ENCODE measurements at places on chromosomes 2 and 18.

DNA sequence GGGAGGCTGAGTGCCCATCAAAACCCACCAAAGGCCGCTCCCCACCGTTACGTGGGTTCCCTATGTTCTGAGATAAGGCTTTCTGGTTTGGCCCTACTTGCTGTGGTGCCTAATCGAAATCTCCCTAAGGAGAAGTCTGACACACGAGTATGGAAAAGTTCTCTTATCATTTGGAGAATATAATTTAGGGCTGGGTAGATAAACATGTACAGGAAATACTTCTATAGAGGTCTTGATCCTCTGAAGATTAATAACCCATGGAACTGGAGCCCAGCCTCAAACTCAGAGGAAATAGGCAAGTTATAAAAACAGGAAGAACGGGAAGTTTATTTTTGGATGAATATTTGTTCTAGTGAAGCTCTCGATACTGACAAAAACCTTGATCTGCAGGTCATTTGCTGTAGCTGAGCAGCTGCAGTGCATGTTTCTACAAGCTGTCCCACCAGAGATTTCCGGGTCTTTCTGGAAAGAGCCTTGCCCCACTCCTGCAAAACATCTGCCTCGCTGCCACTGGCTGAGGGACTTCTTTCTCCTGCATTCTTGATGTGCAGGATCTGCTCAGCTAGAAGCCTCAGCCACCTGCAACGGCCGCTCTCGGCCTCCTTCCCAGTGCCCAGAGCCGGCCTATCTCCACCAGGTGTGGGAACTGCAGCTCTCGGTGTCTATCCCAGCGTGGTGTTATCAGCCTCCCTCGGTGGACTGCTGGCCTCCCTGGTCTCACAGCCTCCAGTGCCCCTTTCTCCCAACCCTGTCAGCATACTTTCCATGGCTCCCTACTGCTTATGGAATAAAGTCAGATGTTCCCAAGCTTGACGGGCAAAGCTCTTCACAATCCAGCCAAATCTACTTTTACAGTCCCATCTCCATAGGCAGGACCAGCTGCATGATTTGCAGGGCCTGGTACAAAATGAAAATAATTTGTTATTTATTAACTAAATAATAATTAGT, 48.6 kb downstream of the SPRED2 start:
- DNase-seq: peak; percentile 55

DNA sequence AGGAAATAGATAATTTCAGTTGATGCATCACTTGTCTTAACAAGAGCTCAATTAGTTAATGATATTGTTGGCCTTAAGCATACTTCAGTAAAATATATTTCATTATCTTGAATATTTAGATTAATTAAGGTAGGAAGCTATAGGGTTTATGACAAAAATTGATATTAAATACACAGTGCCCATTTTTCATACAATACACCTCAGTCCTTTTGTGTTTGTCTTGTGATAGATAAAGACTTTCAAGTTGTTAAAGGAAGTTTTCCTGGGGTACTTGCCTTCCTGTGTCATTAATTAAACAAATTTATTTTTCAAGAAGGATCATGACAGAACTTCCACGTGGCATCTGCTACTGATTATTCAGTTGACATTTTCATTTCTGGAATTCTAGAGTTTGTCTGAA, 420.5 kb downstream of the MTX2 start:
- DNase-seq: no peak

DNA sequence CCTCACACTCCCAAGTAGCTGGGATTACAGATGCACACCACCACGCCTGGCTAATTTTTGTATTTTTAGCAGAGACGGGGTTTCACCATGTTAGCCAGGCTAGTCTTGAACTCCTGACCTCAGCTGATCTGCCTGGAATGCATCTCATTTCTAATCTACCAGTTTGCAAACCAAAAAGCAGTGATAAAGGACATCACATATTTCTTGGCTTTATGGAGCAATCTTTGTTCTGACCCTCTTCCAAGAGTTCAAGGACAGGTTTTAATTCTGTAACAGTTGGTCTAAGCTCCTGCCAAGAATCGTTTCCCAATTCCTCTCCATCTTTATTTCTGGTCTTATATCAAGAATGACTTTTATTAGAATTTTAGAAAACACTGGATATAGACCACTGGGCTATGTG, 67.7 kb downstream of the SLC40A1 start:
- DNase-seq: no peak

DNA sequence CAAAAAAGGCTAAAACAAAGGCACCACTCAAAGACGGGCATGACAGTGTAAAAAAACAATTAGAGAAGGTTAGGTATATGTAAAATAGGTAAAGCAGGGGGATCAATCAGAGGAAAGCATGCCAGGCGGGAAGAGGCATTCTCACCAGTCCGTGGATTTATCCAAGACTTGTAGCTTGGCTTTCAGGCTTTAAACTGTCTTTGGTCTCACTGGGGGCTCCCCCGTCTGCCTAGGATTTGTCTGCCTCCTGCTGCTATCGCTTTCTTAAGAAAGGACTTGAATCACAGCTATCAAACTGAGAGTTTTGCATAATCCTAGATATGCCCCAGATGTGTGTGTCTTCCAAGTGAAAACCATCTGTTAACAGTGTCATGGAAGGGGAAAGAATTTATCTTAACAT, 11.1 kb upstream of the GORASP2 start:
- DNase-seq: no peak

GRCh38 chr2:68974946-68975665, 670 bp downstream of the GKN1 start:
- no peak for DNase-seq

DNA sequence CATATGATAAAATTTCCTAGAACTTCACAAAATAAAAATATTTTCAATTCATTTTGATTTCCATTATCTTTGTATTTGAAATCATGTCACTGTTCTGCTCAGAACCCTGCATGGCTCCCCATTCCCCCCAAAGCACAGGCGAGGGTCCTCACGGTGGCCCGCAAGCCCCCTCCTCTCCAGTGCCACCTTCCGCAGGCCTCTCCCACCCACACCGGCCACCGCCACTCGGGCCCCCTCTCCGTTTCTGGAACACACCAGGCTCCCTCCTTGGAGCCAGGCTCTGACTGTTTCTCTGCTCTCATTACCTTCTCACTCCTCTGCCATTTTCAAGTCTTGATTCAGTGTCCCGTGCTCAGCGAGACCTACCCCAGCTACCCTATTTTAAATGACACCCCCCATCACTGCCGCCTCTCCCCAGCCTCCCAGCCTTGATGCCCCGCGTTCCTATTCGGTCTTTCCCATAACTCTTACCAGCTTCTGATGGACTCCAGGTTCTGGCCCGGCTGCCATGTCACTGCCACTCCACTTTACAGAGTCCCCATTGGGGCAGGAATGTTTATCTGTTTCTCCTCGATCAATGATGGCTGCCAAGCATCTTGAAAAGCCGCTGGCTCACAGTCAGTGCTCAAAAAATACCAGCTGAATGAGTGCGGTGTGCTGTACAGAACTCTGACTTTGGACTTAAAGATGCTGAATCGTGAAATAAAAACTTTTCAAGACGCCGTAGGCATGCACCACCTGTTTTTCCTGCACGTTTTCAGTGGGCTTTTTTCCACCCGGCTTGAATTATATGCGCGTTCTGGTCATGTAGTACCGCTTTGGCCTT, 201.0 kb downstream of the GBX2 start:
- no peak for DNase-seq

GRCh38 chr2:71613403-71613952, 160.1 kb downstream of the DYSF start:
- no peak for DNase-seq
